A549 treated with Hydrocortisone at 1 μM for 4 hours (cell line): ENCODE measurements at places on chromosomes 3 and 15. TPM values are rescaled to one million over a fixed set of nuclear protein-coding genes. Genes with fewer than 3 reads are reported as not detected.

The ZNF774 gene
- total RNA-seq, result 0.76 to 1.9 TPM (median 0.99 TPM) in 5 replicates

The GPR87 gene
- 2.3 to 2.7 TPM (median 2.6 TPM) in 5 replicates for total RNA-seq

The SLC38A3 gene
- total RNA-seq, result 0.10 to 0.12 TPM (median 0.12 TPM) in 3 of 5 replicates, not detected in the others

The SPINT1 gene
- 0.62 to 0.90 TPM (median 0.81 TPM) in 5 replicates for total RNA-seq

The TNFSF10 gene
- 0.06 to 0.12 TPM (median 0.08 TPM) in 3 of 5 replicates, not detected in the others for total RNA-seq

The GATA2 gene
- total RNA-seq, result 3.7 to 5.6 TPM (median 5.1 TPM) in 5 replicates

The GOLGA6A gene
- 0.03 to 0.13 TPM (median 0.12 TPM) in 4 of 5 replicates, not detected in the other for total RNA-seq

The CCDC174 gene
- total RNA-seq, result 10.3 to 15.9 TPM (median 13.8 TPM) in 5 replicates

The ACOX2 gene
- 6.0 to 9.8 TPM (median 8.0 TPM) in 5 replicates for total RNA-seq

The ST3GAL6 gene
- 0.55 to 1.8 TPM (median 1.2 TPM) in 5 replicates for total RNA-seq

The SPTSSB gene
- not detected in 5 replicates for total RNA-seq

The CLDN1 gene
- 17.1 to 21.7 TPM (median 19.6 TPM) in 5 replicates for total RNA-seq

The ACAD9 gene
- 22.8 to 28.9 TPM (median 24.2 TPM) in 5 replicates for total RNA-seq

The A4GNT gene
- total RNA-seq, result not detected in 5 replicates

The PLAAT1 gene
- 0.13 to 0.17 TPM in 2 of 5 replicates, not detected in the others for total RNA-seq

The PPP1R14D gene
- total RNA-seq, result 0.17 to 0.32 TPM in 2 of 5 replicates, not detected in the others

The SNRK gene
- total RNA-seq, result 3.7 to 5.4 TPM (median 4.7 TPM) in 5 replicates

The MTHFS gene
- total RNA-seq, result 75.8 to 91.3 TPM (median 80.3 TPM) in 5 replicates

The SLC28A1 gene
- total RNA-seq, result 0.03 to 0.06 TPM in 2 of 5 replicates, not detected in the others

The GOLGA8Q gene
- total RNA-seq, result 0.14 to 0.22 TPM in 2 of 5 replicates, not detected in the others

The ARRDC4 gene
- 0.09 to 0.23 TPM (median 0.16 TPM) in 5 replicates for total RNA-seq

The STAB1 gene
- 0.03 to 0.21 TPM (median 0.09 TPM) in 5 replicates for total RNA-seq

The EBLN2 gene
- total RNA-seq, result 0.23 to 0.63 TPM (median 0.39 TPM) in 5 replicates

The FEZF2 gene
- total RNA-seq, result not detected in 5 replicates

The GOLGA8B gene
- total RNA-seq, result 14.1 to 19.7 TPM (median 17.7 TPM) in 5 replicates

The GPR62 gene
- not detected in 5 replicates for total RNA-seq

The FANCI gene
- 50.3 to 83.1 TPM (median 60.5 TPM) in 5 replicates for total RNA-seq

The TIPARP gene
- 69.0 to 106 TPM (median 77.7 TPM) in 5 replicates for total RNA-seq
